ENCODE measurements at places on chromosomes 5 and 9.

DNA sequence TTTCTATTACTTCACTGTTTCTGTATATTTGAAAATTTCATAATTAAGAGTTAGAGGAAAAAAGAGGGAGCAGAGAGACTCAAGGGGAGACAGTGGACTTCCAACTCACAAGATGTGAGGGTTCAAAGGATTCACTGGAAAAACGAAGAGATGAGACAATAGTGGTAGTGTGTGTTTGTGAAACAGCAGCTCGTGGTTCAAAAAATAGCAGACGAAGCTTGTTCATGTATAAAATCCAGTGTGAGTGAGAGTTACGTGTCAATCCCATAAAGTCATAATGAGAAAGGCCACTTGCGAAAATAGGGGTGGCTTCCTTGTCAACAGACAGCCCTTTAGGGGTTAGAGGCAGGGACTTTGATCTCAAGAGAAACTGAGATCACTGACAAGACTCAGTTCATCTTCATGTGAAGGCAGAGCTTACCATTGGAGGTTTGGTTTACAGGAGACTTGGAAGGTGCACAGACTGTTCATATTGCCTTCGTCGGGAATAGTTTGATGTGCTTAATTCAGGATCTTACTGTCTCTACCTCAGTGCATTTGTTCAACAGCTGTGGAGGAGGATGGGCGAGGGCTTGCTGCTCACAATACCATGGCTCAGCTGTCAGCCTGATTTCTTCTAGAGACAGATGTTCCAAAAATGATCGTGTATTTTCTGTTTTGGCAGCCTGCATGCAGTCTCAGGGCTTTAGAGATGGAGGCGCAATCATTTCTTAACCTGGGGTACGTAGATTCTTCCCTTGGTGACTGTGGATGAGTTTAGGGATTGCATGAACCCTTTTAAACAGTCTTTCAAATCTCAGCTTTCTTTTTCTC is 105.7 kb upstream of the KLF9 start:
- DNase-seq = no peak

- no peak for DNase-seq
Observed at GRCh38 chr5:72692231-72692637, 124.2 kb upstream of the TNPO1 start.

DNA sequence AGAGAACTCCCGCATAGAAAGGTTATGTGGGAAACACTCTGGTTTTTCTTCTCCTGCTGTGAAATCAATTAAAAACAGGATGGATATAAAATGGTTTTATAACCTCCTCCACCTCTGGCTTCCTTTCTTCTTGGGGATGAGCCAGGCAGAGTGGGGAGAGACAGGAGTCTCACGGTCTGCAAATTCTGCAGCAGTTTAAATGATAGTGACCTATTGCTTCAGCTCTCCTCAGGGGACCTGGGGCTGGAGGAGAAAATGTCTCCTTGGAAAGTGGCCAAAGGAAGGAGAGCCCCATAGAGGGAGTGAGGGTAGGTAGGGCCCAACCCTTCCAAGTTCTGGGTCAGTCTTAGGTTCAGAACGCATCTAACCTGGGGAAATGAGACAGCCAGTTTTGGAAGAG is 118.8 kb downstream of the MTX3 start:
- no peak for DNase-seq

GRCh38 chr9:134403682-134404301 is 77.5 kb downstream of the RXRA start:
- DNase-seq = peak; percentile 60

DNA sequence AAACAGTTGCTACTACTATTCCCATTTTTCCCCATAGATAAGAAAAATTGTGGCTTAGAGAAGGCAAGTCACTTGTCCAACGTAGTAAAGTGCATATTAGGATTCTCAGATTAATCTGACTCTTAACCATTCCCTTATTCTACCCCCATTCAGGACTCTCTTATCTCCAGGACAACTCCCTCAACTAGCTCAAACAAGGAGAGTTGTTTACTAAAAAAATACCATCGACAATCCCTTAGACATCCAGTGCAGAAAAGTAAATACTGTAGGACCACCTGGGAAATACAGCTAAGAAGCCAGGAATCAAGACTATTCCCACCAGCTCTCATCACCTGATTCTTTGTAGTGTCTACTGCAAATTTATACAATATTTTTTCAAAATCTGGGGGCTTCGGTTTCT is 9.4 kb upstream of the GRAMD2B start:
- DNase-seq = no peak

DNA sequence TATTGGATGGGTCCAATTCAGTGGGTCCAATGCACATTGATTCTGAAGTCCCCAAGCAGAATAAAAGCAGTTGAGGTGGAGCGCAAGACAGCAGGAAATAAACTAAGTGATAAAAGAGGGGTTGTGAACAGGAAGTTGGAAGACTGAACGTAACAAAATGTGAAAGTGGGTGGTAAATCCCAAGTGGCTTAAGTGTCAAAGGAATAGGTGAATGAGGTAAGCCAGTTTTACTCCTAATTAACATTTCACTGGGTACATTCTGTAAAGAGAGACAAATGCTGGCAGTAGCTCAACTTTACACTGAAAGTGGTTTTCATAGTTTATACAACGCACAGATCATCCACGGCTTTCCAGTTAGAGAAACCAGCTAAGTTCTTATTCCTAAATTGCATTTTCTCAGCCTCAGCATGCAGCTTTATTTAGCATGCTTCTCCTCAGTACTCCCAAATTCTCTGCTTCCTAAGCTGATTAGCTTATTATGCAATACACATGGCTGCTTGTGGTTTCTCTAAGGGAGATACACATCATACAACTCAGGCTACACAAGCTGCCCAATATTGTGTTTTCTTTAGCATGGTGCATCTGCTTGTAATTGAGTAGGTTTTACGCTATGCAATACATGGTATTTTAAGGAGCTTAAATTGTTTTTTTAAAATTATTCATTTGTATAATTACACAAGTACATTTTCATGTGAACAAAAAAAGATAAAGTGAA is 34.2 kb upstream of the HSD17B4 start:
- no peak for DNase-seq

DNA sequence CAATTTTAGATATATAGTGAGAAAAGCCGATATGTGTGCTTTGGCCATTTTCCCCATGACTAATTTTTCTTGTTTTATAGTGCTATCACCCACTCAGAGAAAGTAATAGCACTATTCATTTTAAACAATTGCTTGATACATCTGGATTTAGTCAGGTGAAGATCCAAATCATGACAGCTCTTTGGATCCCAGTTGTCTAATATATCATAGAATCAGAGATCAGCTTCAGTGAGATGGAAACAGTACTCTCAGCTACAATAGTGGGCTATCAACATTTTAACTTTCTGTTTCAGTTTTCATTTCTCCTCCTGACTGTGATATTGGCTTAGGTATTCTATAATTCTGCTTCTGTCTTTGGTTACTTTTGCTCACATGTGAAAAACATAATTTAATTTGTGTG is 38.7 kb downstream of the VCAN start:
- no peak for DNase-seq

DNA sequence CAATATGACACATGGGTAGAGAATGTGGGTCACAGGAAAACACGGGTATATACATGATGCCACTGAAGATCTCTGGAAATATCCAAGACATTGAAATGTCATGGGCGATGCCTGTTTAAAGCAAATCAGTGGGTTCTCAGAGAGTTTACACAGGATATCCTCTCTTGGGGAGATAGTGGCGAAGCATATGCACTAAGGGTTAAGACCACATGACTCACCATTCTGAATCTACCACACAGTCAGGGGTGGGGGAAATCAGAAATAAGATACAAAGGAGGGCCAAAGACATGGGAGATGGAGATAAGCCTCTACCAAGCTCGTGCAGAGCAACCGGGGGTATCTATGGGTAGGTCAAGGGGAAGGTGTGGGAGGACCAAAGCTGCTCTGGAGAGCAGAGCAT is 58.8 kb downstream of the SH3PXD2B start:
- DNase-seq = no peak

GRCh38 chr5:110840347-110840960 is 101.6 kb downstream of the SLC25A46 start:
- no peak for DNase-seq

GRCh38 chr5:50547303-50547702 is 106.2 kb upstream of the EMB start:
- peak; percentile 36 for DNase-seq

DNA sequence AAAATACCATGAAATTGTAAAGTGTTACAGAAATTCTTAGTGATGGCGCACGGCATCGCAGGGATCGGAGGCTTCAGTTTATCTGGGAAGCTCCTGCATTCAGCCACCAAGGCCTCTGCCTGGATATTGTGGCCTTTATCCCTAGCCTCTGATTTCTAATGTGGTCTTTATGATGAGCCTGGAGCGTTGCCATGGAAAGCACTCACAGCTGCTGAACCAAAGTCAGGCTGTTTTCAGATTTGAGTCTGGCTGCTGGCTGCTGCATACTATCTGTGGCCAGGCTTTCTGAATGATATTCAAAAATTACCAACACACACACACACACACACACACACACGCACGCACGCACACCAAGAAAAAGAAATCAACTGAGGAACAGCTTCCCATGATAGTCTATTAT is 101.1 kb upstream of the ZNF366 start:
- no peak for DNase-seq

GRCh38 chr5:106974272-106974671 is 696.5 kb downstream of the EFNA5 start:
- no peak for DNase-seq

- no peak for DNase-seq
Observed at GRCh38 chr5:126917918-126918614, 112.3 kb downstream of the MARCHF3 start.

DNA sequence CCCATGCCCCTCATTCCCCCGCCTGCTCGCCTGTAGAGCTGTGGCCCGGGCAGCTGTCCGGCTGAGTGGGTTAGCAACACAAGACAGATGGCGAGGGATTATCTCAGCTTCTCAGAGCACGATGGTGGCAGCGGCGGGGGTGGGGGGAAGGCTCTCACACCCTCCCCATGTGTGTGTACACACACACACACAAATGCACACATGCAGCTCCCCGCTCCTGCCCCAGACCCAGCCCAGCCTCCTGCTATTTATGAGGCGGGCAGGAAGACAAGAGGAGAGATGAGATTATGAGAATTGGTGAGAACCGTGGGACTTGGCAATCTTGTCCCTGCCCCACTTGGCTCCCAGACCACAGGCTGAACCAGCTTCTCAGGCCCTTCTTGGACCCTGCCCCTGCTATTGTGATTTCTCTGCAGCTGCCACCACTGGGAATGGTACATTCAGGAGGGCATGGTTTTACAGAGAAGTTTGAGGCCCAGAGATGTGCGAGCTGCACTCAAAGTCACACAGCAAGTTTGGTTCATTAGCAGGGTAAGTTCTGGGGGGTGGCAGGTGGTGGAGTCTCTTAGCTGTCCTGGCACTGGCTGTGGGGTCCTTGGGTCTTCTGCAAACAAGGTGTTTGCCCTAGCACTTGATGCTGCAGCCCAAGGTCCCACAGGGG is 51.0 kb upstream of the PSD2 start:
- no peak for DNase-seq

DNA sequence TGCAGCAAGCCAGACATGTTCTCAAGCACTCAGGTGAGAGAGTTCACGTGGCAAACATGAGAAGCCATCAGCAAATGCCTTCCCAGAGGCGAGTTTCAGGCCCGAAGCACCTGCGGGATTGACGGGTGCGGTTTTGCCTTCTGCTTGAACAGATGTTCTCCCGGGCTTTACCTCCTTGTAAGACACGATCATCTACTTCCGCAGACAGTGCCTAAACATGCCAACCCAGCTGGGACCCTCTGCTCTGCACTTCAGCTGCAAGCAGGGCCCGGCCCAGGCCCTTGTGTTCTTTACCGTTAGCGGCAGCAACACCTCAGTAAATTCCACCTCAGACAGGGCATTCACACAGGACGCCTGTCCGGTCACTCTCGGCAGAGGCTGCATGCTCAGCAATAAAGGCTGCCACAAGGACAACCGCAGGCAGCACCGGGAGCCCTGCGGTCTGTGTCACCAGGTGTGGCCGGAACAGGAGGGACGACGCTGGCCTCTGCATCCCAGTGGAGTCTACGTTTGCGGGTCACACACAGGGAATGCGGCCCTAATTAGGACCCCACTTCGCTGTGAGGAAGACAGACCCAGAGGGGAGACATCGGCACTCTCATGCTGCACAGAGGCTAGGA is 139.6 kb downstream of the ROR2 start:
- DNase-seq = no peak

DNA sequence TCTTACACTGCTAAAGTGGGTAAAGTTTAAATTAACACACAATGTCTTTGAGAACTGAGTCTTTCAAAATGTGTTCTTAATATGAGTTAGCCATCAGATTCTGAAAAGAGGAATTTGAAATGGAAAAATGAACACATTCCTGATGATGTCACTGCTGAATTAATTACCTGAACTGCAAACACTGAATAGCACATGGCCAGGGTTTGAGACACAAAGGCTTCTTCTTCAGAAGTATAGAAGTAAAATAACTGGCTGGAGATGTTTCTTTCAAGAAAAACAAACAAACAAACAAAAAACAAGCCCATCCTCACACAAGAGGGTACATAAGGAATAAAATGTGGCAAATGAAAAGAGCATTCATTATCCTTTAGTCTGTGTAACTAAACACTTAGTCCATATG is 7.1 kb downstream of the GLIS3 start:
- no peak for DNase-seq

- no peak for DNase-seq
Observed at GRCh38 chr5:112534611-112535255, 115.7 kb upstream of the EPB41L4A start.

DNA sequence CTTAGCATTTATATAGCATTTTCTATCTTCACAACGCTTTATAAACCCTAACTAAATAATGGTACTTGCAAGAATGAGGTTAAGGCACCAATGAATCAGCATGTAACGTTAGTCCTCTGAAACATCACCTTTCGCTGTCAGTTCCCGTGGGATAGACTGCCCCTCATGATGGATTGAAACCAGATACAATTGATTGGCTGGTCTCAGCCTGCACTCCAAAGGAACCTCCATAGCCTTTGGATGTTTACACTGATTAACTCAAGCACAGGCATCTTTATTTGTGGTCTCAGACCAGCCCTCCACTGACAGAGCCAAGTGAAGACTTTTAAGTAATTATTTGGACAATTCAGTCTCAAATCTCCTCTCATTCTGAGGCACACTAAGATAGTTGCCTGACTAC is 1339.4 kb upstream of the WWC1 start:
- DNase-seq = no peak

DNA sequence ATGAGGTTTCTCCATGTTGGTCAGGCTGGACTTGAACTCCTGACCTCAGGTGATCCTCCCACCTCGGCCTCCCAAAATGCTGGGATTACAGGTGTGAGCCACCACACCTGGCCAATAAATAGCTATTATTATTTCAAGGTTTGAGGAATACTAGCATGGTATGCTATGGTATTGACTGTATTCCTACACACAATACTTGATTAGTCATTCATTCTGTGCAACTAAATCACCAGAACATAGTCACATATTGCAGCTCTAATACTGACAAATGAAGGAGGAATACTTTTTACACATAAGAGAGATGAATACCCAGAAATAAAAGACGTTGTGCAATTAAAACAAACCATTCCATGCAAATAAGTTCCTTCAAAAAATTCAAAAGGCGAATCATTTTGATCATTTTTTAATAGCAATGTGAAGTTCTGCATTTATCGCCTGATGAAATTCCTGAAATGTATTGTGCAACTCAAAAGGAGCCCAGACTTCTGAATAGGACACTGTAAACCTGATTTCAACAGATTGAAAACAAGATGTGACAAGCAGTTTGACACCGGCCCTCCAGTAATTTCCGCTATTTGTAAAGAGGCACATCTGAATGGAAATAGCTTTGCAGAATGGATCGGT is 687.4 kb upstream of the SEMA6A start:
- DNase-seq = no peak

- DNase-seq = no peak
Observed at GRCh38 chr5:89265511-89266179, 382.7 kb upstream of the MEF2C start.

Data from GM06990 (cell line).